ENCODE measurements at places on chromosomes 16 and 17. TPM values are rescaled to one million over a fixed set of nuclear protein-coding genes. Genes with fewer than 3 reads are reported as not detected.

Gene RRAD
- 0.12 TPM for total RNA-seq

GRCh38 chr17:385178-385835 is 32.7 kb upstream of the RPH3AL start:
- DNase-seq: peak; percentile 81

Gene PDILT
- total RNA-seq: not detected

DNA sequence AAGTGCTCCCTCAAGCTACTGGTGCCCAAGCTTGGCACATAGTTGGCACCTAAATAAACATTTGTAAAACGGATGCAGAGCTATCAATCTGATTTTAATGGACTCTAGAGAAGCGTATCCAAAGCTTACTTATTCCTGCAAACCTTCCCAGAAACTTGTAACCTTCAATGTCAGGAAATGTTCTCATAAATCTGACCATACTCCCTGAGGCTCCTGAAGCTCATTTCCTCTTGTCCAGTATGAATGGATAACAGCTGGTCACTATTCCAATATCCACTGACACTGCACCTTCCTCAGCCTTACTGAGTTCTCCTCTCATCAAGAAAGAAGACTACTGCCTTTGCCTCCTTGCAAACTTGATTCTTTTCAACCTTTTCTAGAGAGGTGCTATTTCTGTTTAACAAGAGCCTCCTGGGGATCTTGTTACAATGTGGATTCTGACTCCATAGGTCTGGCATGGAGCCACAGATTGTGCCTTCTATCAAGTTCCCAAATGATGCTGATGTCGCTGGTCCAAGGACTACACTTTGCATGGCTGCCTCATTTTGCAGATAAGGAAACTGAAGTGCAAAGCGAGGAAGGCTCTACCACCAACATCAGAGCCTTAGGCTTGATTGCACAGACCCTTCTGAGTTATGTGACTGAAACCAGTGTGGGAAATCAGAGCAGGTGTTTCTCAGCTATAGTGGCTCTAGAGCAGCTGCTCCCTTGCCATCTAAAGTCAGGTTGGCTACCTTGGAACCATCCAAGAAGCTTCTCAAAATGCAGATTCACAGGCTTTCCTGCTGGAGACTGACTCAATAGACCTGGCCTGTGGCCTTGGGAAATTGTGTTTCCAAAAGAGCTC is 377.8 kb downstream of the SOX9 start:
- DNase-seq: no peak

Gene LITAFD
- not detected for total RNA-seq

DNA sequence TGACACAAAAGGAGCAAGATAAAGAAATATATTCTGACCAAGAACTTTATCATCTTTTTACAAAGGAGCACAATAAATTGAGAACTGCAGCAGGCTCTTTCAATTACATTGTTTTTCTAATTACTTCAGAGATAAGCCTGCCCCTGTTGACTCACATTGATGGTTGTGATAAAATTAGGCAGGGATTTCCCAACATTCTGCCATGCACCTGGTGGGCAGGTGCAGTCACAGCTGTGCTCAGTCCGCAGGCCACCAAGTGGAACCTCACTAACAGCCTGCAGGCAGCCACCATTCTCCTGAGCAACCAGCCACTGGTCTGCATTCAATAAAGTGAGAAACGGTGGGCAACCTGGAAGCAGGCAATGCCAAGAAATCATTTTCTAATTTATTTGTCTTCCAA is 5.1 kb downstream of the FANCA start:
- no peak for DNase-seq

GRCh38 chr17:75850928-75851692 is 4.0 kb downstream of the WBP2 start:
- no peak for DNase-seq

- DNase-seq: peak; percentile 42
Observed at GRCh38 chr17:82823004-82823403, 16.8 kb downstream of the ZNF750 start.

GRCh38 chr16:84032458-84033178 is 10.0 kb downstream of the SLC38A8 start:
- DNase-seq: peak; percentile 89

GRCh38 chr17:62782730-62783270 is 25.3 kb downstream of the MARCHF10 start:
- DNase-seq: no peak

DNA sequence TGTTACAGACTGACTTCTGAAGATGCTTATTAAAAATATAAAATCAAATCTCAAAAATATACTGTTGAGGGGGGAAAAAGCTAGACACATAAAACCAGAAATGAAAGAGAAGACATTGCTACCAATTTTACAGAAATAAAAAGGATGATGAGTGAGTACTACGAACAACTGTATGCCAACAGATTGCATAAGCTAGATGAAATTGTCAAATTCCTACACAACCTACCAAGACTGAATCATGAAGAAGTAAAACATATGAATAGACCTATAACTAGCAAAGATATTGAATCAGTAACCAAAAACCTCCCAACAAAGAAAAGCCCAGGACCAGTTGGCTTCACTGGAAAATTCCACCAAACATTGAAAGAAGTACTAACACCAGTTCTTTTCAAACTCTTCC is 3.5 kb upstream of the CAPNS2 start:
- DNase-seq: no peak

GRCh38 chr17:61395983-61396585 is 3.6 kb upstream of the TBX2 start:
- peak; percentile 50 for DNase-seq

- no peak for DNase-seq
Observed at GRCh38 chr16:82655072-82655714, 28.4 kb downstream of the CDH13 start.

GRCh38 chr17:45581860-45582259 is 91.3 kb upstream of the PLEKHM1 start:
- DNase-seq: no peak

DNA sequence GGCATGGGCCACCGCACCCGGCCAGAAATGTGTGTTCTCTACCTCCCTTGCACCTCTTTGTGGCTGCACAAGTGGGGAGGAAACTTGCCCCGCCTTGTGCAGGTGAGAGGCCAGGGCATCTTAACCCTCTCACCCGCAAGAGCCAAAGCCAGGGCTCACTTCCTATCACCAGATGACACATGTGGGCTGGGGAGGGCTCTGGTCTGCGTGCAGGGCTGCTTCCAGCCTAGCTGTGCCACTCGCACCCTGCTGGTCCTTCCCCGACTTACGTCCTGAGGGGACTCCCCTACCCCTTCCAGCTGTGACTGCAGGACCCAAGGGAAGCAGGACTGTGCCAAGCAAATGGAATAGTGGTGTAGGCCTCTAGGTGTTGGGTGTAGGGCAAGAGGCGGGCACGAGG is 6.9 kb downstream of the MIEF2 start:
- DNase-seq: no peak

GRCh38 chr17:60158751-60159478 is 9.1 kb downstream of the CA4 start:
- no peak for DNase-seq

DNA sequence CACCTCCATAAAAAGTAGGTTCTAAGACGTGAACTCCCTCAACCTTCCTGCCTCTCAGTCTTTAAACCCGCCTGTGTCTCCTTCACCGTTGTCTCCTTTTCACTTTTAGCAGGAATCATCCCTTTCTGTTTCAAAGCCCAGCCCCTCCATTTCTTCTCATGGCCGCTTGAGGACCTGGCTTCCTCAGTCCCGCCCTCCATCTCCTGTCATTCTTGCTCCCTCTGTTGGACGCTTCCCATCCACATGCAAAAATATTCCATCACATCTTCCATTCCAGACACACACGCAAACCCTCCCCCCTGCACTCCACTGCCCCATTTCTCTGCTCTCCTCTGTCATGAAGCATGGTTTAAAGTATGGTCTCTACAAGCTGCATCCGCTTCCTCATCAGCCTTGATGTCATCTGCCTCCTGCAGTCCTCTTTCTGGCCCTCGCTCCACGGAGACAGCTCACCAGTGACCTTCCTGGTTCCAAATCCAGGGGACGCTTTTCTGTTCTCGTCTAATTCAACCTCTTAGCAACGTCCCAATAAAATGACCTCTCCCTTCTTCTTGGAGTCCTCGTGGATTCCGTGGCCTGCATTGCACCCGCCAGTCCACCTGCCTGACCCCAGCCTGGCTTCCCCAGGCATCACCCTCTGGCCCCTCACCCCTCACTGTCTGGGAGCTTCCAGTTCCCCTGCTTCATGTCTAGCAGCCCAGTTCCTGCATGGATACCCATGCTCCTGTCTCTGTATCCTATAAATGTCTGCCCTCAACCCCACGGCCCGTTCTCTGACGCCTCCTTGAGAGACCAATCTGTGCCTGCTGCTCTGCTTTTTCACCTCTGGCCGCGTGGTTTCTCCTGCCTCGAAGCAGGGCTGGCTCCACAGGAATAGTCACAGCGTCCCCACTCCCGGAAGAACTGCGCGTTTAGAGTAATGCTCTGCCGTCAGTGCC is 26.2 kb downstream of the ANKRD40 start:
- peak; percentile 62 for DNase-seq

DNA sequence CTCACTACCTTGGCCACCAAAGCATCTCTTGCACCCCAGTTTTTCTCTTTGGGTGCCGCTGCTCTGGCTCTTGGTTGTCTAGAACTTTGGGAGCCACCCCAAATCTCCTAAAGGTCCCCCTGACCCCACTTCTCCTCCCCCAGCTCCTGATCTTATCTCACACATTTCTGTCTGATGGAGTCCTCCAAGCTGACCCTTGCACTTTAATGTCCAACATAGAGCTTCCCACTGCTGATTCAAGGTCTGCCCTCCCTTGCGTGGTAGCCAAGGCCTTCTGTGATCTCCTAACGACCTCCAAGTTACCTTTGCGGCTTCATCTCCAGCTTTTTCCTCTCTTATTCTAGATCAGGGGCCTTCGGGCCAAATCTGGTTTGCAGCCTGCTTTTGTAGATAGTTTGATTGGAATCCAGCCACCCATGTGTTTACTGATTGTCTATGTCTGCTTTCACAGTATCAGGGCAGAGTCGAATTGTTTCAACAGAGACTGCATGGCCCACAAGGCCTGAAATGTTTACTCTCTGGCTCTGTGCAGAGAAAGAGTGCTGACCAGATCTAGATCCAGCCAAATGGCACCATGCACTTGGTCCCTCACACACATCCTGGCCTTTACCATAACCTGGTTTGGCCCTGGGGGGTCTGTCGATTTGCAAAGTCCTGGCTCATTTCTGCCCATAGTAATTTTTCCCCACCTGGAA is 168.6 kb downstream of the HAPSTR1 start:
- no peak for DNase-seq

DNA sequence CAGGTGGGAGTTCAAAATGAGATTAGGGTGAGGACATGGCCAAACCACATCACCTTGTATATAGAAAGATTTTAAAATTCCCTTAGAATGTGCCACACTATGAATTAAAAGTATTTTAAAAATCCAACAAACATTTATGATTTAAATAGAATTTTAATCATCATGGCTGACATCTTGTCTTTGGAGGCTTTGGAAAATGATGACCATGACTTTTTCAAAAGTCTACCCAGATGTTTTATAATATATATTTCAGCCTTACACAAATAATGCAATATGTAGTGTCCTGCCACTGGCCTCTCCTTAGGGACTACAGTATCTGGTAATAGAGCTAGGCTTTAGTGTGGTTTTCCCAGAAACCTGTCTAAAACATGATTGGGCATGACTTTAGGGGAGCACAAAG is 1353.4 kb upstream of the GOT2 start:
- no peak for DNase-seq

GRCh38 chr16:17921357-17921978 is 415.1 kb downstream of the NPIPA8 start:
- DNase-seq: peak; percentile 40

DNA sequence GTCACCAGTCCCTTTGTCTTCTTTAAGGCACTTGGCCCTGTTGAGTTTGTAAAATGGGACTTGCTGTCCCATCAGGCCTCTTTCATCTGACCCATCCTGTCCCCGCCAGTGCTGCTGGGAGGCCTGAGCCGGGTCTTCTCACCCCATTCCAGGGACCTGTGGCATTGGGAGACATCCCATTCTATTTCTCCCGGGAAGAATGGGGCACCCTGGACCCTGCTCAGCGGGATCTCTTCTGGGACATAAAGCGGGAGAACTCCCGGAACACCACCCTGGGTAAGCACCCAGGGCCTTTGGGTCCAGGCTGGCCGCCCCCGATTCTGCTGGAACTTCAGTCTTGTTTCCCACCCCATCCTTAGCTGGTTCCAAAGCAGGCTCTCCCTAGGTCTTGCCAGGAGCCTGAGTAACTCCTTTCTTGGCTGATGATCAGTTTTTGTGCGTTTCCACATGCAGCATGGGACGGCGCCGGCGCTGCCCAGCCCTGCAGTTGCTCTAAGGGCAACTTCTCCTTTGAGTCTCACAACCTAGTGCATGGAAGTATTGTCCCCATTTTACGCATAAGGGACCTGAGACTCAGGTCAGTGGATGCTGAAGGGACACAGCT is 4.1 kb downstream of the ZNF213 start:
- DNase-seq: no peak

Data from neural progenitor cell (in vitro differentiated cells).